Ovary (tissue), 10 donors: ENCODE measurements at places on chromosomes 4 and X. TPM values are rescaled to one million over a fixed set of nuclear protein-coding genes. Genes with fewer than 3 reads are reported as not detected.

FGFRL1 gene
- 46.7 TPM for total RNA-seq

FAM199X gene
- total RNA-seq: 18.5 TPM

POU4F2 gene
- not detected for total RNA-seq

DNA sequence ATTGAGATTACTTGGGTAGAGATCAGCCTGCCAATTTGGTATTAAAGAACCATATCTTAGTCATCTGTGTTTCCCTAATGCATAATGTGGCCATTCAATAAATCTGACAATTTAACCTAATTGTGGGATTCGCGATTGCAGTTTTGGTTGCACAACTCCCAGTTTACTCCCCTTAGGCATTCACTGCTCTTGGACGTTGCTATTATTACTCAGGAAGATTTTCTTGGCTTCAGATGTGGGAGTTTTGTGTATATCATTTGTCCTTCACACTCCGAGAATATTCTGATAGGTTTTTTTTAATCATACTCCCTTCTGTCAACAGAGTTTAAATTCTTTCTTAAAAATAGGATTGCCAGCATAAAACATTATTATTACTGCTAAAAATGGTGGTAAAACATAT, 22.0 kb upstream of the TRPC3 start:
- no peak overlapping the region for H3K27ac ChIP-seq
- no peak overlapping the region for H3K4me3 ChIP-seq
- H3K4me1 ChIP-seq: no peaks in the 10 kb centered on the region
- no peak for DNase-seq
- H3K27me3 ChIP-seq: no peaks in the 10 kb centered on the region

DNA sequence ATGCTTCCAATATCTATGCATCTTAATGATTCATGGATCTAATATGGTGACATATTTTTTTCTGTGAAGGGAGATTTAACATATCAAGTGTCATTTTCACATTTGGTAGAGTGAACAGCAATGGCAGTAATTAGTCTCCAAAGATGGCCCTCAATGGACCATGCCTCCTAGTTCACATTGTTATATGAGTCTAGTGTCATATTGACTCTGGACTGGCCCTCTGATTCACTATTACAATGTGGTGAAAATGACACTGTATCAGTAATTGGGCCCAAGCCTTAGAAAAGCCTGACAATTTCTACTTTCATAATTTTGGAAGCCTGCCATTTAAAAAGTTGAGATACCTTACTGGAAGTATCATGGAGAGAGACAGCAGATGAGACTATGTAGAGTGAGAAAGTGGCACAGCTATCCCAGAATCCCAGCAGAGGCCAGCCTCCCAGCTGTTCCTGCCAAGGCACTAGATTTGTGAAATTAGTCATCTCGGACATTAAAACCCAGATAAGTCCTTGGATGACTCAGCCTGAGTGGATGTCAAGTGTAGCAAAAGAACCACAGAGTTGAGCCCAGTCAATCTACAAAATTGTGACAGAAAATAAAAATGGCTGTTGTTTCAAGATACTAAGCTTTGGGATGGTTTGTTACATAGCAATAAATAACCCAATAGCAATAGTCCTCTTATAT, 68.4 kb downstream of the ARHGEF38 start:
- DNase-seq: no peak
- H3K4me3 ChIP-seq: no peak overlapping the region
- no peak overlapping the region for H3K27ac ChIP-seq
- no peaks in the 10 kb centered on the region for H3K27me3 ChIP-seq

GRCh38 chr4:57119054-57119651, 9.0 kb upstream of the IGFBP7 start:
- H3K4me1 ChIP-seq: no peaks in the 10 kb centered on the region
- H3K4me3 ChIP-seq: peak overlapping the region; percentile 31
- no peaks in the 10 kb centered on the region for H3K36me3 ChIP-seq
- H3K27me3 ChIP-seq: no peaks in the 10 kb centered on the region
- DNase-seq: peak; percentile 75

GRCh38 chr4:8760561-8760960, 111.1 kb downstream of the HMX1 start:
- H3K27me3 ChIP-seq: no peaks in the 10 kb centered on the region
- no peak for DNase-seq
- no peak overlapping the region for H3K4me3 ChIP-seq
- no peaks in the 10 kb centered on the region for H3K36me3 ChIP-seq
- no peaks in the 10 kb centered on the region for H3K4me1 ChIP-seq

DNA sequence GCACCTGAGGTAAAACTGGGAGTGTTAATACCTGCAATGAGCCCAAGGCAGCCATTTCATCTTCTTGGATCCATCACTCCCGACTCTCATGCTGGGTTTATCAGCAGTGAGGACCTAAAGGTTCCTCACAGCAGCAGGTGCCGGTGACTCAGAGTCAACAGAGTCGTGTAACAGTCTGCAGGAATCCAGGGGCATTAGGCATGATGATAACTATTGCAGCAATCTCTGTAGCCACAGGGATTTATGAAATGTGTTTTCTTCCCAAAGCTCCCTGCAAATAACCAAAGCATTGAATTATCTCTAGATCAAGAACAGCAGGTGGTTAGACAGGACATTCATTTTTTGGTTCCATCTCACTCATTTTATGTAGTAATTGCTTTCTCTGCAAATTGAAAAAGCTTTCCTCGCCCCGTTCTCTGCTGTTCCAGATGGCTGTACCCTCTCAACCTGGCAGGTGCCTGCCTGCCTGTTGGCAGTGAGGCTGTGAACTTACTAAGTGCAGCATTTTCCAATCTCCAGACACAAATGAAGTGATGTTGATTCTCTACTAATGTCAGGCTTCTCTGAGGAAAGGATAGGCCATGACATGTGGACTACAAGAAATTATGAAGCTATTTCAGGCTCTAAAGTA, 48.1 kb upstream of the TSPAN7 start:
- no peaks in the 10 kb centered on the region for H3K36me3 ChIP-seq
- H3K27ac ChIP-seq: no peak overlapping the region
- no peak for DNase-seq
- no peaks in the 10 kb centered on the region for H3K4me1 ChIP-seq
- H3K27me3 ChIP-seq: no peaks in the 10 kb centered on the region

- DNase-seq: no peak
- no peaks in the 10 kb centered on the region for H3K4me1 ChIP-seq
- H3K36me3 ChIP-seq: no peaks in the 10 kb centered on the region
- no peak overlapping the region for H3K4me3 ChIP-seq
- no peak overlapping the region for H3K27ac ChIP-seq
- H3K27me3 ChIP-seq: no peaks in the 10 kb centered on the region
Measured at GRCh38 chr4:185911556-185912064, 99.6 kb upstream of the SORBS2 start.

GRCh38 chr4:135050086-135050717, 848.6 kb upstream of the PABPC4L start:
- H3K27ac ChIP-seq: no peak overlapping the region
- H3K4me3 ChIP-seq: no peak overlapping the region
- H3K36me3 ChIP-seq: no peaks in the 10 kb centered on the region
- no peak for DNase-seq
- no peaks in the 10 kb centered on the region for H3K27me3 ChIP-seq

DNA sequence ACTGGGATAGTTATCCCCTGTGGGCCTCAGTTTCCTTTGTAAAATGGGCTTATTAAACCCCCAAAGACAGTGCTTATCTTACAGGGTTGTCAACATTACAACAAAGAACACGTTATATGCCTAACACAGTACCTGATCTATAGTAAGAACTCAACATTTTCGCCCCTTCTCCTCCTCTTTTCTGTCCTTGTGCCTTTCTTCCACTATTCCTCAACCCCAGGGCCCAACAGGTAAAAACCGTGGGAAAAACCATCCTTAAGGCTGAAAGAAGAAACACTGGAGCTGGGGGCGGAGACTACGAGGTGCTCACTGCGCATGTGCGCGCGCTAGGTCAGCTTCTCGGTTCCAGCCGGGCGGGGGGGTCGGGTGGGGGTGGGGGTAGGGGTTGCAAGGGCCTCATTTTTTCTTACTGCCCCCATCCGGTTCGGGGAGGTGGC, 426 bp upstream of the XIAP start:
- peak; percentile 76 for DNase-seq
- peak overlapping the region; percentile 94 for H3K27ac ChIP-seq
- H3K27me3 ChIP-seq: no peaks in the 10 kb centered on the region
- H3K4me3 ChIP-seq: peak overlapping the region; percentile 72

GRCh38 chr4:84089652-84090437, 409.2 kb downstream of the NKX6-1 start:
- no peaks in the 10 kb centered on the region for H3K36me3 ChIP-seq
- H3K27me3 ChIP-seq: no peaks in the 10 kb centered on the region
- no peak overlapping the region for H3K27ac ChIP-seq

DNA sequence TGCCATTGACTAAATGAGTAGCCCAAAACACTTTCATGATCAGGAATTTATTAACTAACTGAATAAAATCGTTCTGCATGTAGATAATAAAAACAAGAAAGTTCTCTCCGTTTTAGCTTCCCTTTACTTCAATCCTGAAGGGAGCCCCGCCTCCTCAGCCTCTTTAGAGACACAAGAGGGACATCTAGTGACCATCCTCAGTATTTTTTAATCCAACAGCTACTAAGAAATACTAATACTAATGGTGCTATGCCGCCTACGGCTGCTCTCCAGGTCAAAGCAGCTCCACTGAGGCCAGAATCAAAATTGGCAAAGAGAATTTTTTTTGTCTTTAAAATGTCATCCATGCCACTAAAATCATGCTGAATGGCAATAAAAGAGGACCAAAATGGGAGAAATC, 3.2 kb upstream of the PCDH19 start:
- H3K27ac ChIP-seq: no peak overlapping the region
- no peak overlapping the region for H3K4me3 ChIP-seq
- H3K27me3 ChIP-seq: no peaks in the 10 kb centered on the region
- no peaks in the 10 kb centered on the region for H3K36me3 ChIP-seq
- DNase-seq: peak; percentile 54
- H3K4me1 ChIP-seq: peaks cover 3% of the 10 kb centered on the region

GRCh38 chr4:147651563-147651962, 32.4 kb downstream of the PRMT9 start:
- no peaks in the 10 kb centered on the region for H3K27me3 ChIP-seq
- DNase-seq: no peak
- H3K4me3 ChIP-seq: no peak overlapping the region
- no peaks in the 10 kb centered on the region for H3K36me3 ChIP-seq
- H3K27ac ChIP-seq: no peak overlapping the region

DNA sequence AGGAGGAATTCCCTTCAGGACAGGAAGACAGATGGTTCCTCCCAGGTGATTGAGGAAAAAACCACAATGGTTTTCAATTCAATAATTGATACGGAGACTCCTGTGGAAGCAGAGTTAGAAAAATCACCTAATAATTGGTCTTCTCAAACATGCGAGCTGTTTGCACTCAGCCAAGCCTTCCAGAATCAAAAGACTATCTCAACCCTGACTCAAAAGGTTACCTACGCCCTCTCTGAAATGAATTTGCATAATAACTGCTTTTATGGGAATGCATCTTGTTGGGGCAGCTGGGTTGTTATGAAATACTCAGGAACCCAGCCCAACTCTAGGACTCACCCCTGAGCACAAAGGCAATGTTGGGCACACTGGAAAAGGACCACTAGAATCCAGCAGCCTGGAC, 66.9 kb upstream of the ARSJ start:
- H3K27ac ChIP-seq: no peak overlapping the region
- H3K4me1 ChIP-seq: no peaks in the 10 kb centered on the region
- H3K27me3 ChIP-seq: no peaks in the 10 kb centered on the region
- H3K4me3 ChIP-seq: no peak overlapping the region
- DNase-seq: no peak

DNA sequence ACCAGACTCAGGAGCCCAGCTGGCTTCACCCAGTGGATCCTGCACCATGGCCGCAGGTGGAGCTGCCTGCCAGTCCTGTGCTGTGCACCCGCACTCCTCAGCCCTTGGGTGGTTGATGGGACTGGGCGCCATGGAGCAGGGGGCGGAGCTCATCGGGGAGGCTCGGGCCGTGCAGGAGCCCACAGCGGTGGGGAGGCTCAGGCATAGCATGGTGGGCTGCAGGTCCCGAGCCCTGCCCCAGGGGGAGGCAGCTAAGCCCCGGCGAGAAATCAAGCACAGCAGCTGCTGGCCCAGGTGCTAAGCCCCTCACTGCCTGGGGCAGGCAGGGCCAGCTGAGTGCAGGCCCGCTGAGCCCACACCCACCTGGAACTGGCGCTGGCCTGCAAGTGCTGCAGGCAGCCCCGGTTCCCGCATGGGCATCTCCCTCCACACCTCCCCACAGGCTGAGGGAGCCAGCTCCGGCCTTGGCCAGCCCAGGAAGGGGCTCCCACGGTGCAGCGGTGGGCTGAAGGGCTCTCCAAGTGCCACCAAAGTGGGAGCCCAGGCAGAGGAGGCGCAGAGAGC, 464.1 kb upstream of the DIPK2B start:
- no peak overlapping the region for H3K4me3 ChIP-seq
- no peaks in the 10 kb centered on the region for H3K27me3 ChIP-seq
- DNase-seq: no peak
- no peak overlapping the region for H3K27ac ChIP-seq
- H3K36me3 ChIP-seq: no peaks in the 10 kb centered on the region

DNA sequence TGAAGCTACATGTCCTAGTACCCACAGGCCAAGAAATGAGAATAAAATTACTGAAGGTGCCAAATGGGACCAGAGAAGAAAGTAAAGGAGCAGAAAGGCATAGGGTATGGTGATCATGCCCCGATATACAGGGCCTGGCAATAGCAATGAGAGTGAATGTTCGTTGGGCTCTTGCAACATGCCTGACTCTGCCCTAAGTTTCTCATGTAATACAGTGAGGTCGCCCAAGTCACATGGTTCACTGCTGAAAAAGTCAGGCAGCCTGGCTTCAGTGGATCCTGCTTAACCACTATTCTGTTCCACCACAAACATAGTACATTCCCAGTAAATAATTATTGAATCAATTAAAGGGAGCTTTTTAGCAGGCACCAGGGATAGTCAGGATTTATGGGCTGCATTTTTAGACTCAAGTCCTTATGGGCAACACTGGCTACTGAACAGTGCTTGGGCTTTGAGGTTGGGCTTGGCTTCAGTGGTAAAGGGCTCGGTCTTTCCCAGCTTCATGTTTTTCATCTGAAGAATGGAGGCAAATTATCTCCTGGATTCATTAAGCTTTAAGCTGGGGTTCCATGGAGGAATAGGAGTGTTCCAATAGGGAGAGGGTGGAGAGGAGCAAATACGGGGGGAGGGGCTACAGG, 67.1 kb upstream of the ZNF518B start:
- DNase-seq: no peak
- no peak overlapping the region for H3K4me3 ChIP-seq
- peaks cover 1% of the 10 kb centered on the region for H3K4me1 ChIP-seq
